ENCODE measurements at places on chromosomes 1 and 21.

- DNase-seq: no peak
Measured at GRCh38 chr1:201606096-201606495, 67.2 kb downstream of the NAV1 start.

GRCh38 chr1:25197235-25197975 lies 34.9 kb downstream of the SYF2 start:
- DNase-seq: no peak

GRCh38 chr21:15293240-15293639 lies 228.4 kb upstream of the NRIP1 start:
- no peak for DNase-seq

DNA sequence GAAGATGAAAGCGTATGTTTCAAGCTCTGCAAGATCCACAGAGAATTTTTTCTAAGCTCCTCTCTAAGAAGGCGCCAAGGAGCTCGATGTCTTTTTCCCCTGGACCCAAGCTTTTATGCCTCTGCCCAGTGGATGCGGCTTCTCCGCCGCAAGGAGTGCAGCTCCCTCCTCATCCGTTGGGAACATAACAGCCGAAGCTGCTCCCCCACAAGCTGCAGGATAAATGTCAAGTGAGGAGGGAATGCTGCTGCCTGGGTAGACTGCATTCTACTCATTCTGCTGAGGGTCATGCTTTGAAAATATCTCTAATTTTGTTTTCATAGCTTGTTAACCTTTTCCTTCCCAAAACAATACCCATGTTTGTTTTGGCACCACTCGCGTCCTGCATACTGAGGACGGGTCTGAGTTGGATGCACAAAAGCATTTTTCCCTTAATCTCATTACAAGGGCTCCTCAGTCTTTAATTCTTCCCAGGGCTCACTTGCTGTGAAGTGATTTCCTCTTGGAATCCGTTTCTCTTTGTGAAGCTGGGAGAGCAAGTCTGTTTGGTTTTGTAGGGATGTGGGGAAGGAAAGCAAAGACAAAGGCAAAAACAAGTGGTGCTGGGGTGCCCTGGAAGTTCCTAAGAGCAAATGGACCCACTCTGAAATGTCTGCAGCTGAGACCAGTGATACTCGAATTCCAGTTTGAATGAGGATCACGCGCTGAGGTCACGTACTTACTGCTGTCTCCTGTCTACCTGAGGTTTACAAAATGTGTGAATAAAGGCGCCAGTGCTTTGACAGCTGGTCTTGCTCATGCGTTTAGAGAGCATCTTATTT lies 134.0 kb upstream of the IRF2BP2 start:
- DNase-seq: no peak

DNA sequence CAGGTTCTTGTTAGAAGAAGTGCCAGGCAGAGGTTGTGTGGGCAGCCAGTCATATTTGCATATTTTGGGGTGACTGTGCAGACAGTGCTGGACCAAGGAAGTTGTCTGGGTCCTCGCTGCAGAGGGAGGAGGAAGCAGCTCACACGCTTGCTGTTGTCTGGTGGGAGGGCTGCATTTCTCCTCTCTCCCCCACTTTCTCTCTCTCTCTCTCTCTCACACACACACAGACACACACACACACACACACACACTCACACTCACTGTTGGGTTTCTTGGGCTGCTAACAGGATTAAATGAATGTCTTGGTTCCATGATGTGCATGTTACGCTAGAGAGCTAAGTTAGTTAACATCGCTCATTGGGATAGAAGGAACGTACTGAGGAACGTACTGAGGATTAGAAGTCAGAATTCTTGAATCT lies 72.9 kb downstream of the AGPAT3 start:
- DNase-seq: no peak

- no peak for DNase-seq
Measured at GRCh38 chr1:107949467-107950253, 15.3 kb downstream of the VAV3 start.

DNA sequence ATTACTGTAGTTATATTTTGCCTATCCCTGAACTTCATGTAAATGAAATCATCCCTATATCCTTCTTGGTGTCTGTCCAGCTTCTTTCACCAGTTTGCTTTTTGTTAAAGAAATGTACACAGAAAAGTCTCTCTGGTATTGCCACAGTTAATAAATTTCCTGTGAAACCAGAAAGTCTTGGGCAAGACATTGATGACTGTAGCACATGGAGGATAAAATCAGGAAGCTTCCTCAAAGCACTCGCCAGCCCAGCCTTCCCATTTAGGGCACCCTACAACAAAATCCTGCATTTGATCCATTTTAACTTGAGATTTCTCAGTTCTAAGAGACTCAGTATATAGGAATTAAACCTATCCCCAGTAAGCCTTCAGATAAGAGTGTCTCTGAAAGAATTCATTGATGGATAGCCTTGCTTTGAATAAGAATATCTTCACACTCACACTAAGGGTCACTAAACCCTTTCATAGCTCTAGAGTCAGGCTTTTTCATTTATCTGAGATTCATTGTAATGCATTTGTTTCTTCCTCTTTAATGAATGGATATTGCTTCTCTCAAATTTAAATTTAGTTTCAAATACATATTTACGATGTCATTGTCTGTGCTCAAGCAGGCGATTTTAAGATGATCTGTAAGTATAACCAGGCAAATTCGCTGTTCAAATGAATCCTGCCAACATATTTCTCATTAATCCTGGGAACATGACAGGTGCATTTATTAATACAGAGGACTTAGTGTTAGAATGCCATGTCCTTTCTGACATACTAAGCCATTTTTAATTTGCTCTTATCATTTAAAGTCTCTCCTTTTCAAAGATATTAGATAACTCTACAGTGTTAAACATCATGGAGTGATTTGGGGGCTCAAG lies 153.1 kb downstream of the GRIK1 start:
- no peak for DNase-seq

DNA sequence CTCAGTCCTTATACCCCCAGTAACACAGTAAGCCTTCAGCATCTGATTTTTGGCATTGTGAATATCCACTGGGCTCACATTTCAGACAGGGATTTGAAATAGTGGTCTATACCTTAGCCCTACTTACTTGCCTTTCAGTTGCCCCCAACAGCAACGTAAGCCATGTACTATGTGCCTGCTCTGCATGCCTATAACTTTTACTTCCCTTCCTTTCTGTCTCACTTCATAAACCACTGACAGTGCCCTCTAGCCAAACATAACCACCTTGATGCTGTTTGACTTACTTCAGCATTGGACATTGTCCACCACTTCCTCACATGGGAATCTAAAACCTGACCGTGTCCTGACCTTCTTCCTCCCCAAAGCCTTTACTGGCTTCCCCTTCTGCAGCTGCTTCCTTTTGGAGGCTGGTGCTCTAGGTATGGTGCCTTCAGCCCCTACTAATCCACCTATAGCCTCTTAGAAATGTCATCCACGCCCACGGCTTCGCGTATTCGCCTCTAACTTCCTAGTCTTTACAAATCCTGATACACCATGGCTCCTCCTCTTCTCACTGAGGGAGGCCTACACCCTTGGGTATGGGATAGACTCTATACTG lies 3.6 kb upstream of the ZNF672 start:
- DNase-seq: no peak

GRCh38 chr1:22184892-22185612 lies 42.2 kb upstream of the WNT4 start:
- peak; percentile 38 for DNase-seq

- DNase-seq: no peak
Measured at GRCh38 chr1:84271441-84272151, 29.9 kb upstream of the SAMD13 start.

DNA sequence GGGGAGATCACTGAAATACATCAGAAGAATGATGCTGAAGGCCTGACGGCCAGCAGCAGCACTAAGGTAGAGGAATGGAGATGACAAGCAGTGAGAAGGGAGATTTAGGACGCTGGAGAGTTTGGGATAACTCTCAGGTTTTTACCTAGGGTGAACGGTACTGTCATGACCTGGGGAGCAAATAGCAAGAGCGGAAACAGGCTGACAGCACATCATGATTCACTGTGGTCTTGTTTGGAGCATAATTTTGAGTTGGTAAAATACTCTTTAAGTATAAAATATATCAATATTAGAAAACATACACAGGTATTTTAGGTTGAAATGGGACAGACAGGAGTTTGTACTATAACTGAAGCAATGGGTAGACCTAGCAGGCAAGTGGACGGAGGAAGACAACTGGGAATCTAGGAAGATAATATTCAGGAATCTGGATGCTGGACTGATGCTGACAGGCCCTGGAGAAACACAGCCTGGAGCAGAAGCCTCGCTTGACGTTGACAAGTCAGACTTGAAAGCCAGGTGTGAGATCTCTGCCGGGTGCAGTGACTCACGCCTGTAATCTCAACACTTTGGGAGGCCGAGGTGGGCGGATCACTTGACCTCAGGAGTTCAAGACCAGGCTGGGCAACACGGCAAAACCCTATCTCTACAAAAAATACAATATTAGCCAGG lies 33.3 kb downstream of the ALG14 start:
- DNase-seq: no peak

DNA sequence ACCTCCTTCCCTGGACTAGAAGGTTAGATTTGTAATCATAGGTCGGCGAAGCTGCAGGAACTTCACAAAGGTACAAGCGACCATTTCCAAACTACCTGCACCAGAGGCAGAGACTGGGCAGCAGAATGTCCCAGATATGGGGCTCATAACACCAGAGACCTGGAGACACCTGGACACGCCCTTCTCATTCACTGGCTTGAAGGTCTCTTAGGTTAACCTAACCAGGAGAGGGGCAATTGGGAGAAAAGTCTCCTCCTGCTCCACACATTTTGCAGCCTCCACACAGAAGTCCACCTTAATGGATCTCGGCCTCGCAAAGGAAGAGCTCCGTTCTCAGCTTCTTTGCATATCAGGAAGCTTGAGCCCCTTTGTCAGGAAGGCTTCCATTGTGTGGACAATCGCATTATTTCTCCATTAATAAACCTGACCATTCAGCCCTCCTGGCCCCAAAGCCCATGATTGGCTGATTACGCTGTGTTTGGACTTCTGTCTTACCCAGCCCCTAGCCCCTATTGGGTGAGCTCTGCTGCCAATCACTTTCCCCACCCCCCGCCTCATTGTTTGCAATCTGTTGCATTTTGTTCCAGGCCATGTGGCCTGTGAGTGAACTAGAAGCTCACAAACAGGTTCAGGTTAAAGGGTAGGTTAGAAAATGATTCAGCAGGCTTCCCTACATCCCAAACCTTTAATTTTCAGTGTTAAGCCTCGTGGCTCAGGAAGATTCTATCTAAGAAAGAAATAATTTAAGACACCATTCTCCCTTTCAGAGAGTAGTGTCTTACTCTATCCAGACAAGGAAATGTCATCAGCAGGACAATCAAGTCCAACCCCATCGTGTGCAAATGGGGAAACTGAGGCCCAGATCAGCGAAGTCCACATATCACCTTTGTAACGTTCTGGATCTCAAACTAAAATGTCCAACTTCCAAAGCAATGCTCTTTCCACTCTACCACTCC lies 2.8 kb downstream of the MYCL start:
- no peak for DNase-seq

- DNase-seq: peak; percentile 39
Measured at GRCh38 chr21:41768437-41769042, 1.7 kb upstream of the RIPK4 start.

GRCh38 chr1:7657287-7658016 lies 113.6 kb upstream of the VAMP3 start:
- no peak for DNase-seq

DNA sequence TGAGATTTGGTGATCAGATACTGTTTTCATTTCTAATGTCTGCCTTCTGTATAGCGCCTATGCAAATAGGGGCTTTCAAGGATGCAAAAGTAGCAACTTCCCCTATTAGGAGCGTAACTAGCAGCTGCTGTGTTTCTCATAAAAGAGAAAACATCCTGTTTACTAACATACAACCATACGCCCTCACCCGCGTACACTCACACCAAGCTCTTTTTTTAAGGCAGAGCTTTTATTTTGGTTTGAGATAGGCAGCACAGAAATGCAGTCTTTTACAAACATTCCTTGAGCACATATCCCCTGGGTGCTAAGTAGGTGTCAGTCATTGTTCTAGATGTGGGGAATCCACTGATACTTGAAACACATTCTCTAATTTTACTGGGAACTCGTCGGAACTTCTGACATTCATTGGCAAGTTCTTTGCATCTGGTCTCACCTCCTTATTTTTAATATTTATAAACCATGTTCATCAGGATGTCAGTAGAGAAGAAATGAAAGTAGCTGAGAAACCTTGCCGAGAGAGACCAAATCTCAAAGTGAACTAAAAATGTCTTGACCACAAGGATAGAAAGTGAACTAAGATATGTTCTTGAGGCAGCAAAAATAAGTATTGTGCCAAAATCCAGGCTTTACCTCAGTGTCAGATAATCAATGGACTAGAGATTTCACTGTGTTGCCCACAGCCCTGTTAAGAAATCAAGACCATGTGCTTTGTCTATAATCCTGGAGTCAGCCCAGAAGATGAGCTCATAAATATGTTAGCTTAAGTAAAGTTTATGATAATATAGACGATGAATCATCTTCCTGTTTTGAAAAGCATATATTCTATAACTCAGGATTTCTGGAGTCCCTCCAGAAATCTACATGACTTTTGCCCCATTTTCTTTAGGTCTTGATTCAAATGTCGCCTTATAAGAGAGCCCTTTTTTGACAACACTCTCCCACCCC lies 350.9 kb downstream of the ST6GALNAC3 start:
- no peak for DNase-seq

DNA sequence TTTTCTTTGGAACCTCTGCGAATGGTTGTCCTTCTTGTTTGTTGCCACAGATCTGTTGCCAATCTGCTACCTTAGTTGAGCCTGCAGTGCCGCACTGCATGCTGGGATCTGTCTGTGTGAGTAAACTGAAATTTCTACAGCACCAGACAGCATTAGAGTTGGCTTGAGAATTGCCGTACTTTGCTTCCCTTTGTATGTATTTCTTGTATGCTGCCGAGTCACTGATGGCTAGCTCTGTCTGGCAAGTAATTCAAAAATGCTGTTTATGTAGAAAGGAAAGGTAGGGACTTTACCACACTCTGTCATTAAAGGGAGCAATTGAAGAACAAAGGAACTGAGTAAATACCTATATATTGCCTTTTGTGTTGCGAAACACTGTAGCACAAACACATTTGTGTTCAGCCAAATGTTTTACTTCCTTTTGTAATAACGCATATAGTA lies 857.4 kb downstream of the USP25 start:
- DNase-seq: no peak

GRCh38 chr21:44874497-44875315 lies 1.2 kb upstream of the PTTG1IP start:
- DNase-seq: peak; percentile 65

DNA sequence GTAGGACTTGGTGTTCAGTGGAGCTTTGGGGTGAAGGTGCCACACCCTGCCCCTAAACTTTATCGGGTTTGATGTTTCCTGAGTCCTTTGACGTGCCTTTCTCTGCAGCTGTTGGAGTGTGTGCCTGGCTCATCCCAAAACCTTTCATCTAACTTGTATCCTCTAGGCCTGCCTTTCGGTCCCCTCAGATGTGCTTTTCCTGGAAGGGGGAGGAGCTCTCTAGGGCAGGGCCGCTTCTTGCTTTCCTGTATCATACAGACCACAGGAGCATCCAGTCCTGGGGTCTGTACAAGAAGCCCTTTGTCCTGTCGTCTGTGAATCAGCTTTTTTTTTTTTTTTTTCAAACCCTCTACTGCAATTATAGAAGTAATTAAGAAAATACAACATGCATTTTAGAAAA lies 35.7 kb downstream of the PTGFRN start:
- no peak for DNase-seq

GRCh38 chr21:37658817-37659458 lies 257.3 kb downstream of the KCNJ6 start:
- no peak for DNase-seq
